ENCODE measurements at places on chromosomes 12 and 14.

DNA sequence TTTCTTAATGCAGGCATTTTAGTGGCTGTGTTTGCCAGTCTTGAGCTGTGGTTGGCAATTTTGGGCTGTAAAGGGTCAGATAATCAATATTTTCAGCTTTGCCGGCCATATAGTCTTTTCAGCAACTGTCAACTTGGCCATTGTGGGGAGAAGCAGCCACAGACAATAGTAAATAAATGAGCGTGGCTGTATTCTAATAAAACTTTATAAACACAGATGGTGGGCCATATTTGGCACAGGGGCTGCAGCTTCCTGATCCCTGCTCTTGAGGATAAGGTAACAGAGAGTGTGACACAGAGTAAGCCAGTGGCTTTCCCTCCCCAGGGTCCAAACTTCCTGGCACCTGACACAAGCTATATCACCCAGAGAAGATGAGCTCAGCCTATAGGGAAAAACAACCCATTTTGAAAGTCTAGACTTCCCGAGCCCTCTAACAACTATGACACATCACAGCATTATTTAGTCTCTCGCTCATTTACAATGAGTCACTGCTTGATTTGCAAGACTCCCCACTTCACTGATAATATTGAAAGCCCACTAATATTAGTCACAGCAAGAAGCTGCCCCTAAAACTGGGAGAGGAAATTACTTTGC is 163.1 kb upstream of the TMPO start:
- DNase-seq: no peak

DNA sequence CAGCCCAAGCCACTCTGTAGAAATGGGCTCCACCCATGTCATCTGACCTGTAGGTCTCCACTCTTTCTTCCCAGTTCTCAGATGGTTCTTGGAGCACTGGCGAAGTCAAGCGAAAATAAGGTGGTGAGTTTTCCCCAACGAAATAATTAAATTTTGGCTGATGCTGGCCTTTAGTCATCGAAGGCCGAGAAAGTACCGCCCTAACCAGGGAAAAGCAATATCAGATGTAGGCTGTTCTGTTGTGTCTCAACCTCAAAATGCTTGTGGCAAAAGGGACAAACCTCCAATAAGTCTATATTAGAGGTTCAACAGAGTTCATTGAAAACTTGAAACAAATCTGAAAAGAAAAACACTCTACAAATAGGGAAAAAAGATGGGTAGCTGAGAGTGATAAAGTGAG is 48.6 kb upstream of the BCAT1 start:
- DNase-seq: no peak

- DNase-seq: no peak
These were observed 336.0 kb downstream of the CEP128 start for GRCh38 chr14:80605536-80605935.

GRCh38 chr14:97120611-97121031 is 323.4 kb downstream of the VRK1 start:
- peak; percentile 64 for DNase-seq

- no peak for DNase-seq
These were observed 26.9 kb upstream of the LGALS3 start for GRCh38 chr14:55102141-55102621.

DNA sequence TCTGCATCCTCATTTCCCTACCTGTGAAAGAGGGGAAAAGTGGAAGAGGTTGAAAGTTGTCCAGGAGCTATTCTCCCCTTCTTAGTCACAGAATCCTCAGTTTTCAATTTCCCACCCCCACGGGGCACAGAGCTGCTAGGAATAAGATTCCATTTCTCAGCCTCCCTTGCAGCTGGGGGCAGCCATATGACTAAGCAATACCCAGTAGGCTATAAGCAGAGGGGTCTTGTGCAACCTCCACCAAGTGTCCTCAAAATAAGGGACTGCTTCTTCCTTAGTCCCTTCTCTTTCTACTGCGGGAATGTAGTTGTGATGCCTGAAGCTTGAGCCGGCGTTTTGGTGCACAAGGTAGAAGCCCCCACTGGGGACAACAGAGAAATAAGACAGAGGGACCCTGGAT is 40.9 kb downstream of the VWF start:
- no peak for DNase-seq

- DNase-seq: no peak
These were observed 45.8 kb downstream of the ERO1A start for GRCh38 chr14:52649511-52649910.

DNA sequence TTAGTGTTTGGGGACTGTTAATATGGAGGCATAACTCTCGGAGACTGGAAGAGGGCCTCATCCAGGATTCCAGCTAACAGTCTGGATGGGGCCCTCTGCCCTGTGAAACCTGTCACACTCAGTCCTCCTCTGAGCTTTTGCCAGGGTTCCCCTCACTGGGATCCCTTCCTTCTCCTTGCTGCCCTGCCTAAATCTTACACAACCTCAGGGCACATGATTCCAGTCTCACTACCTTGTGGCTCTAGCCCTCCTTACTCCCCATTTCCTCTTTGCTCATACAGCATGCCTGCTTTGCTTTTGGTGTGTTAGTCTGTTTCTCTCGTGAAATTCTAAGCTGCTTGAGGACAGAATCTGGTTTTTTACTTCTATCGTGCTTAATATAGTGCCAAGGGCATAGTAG is 942 bp upstream of the GSG1 start:
- no peak for DNase-seq

- DNase-seq: no peak
These were observed 868 bp downstream of the SPATA7 start for GRCh38 chr14:88386256-88386794.

DNA sequence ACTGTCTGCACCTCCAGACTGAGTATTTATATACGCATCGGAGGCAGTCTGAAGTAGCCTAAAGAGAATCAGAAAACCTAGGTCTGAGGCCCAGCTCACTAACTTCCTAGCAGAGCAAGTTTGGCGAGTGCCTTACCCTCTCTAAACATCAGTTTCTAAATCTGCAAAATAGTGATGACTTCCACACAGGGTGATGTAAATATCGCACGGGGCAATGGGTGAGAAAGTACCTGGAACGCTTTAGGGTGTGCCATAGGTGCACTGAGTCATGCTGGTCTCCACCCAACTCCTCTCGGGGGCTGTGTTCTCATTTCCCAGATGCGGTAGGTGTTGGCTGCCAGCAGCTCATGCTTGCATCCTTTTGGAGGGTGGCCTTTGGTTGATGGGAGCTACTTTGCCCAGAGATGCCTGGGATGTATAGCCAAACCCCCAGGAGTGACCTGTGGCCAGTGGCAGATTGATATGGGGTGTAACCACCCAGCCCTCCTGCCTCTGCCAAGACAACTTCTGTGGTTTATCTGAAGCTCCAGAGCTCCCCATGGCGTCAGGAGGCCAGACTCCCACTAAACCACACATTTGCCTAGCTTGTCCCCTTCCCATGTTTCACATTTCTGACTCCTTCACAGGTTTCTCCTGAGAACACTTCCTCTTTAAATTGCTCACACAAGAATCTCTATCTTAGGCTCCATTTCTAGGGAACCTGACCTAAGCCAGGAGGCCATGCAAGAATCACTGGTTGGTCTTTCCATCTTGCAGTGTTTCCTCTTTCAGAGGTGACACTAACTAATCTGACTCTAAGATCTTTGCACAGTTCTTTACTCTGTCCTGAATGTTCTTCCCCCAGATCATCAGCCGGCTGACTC is 62.0 kb upstream of the TUNAR start:
- no peak for DNase-seq

DNA sequence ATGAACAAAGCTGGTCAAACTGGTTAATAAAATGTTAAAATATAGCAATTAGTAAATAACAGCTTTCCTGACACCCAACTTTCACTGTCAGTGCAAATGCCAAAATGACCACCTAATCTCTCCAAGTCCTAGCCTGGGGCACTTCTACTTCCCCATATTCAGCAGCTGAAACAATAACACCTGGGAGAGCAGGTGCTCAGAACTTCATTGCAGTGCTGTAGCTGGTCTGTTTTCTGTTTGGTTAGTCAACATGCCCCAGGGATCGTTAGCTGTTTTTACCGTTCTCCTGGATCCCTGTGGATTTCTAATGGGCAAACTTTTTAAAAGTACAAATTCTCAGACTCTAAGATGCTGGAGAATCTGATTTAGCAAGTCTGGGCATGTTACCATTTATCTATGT is 759.7 kb downstream of the GALC start:
- DNase-seq: no peak

GRCh38 chr14:72559202-72559601 is 334.7 kb downstream of the DPF3 start:
- DNase-seq: no peak

DNA sequence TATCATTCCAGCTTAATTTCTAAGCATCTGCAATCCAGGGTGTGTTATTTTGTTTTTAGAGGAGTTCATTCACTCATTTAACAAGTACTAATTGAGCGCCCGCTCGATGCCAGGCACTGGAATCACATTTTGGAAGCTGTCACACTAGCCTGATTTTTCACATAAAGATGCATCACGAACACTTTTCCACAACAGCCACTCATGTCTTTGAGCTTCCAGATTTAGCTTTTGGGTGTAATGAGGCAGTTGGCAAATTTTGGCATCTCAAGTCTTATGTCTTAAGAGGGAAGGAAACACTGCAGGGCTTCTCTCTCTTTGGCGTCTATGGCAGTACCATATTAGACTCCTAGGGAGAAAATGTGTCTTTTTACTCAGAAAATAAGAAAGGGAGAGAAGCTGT is 14.0 kb downstream of the NRXN3 start:
- DNase-seq: no peak

DNA sequence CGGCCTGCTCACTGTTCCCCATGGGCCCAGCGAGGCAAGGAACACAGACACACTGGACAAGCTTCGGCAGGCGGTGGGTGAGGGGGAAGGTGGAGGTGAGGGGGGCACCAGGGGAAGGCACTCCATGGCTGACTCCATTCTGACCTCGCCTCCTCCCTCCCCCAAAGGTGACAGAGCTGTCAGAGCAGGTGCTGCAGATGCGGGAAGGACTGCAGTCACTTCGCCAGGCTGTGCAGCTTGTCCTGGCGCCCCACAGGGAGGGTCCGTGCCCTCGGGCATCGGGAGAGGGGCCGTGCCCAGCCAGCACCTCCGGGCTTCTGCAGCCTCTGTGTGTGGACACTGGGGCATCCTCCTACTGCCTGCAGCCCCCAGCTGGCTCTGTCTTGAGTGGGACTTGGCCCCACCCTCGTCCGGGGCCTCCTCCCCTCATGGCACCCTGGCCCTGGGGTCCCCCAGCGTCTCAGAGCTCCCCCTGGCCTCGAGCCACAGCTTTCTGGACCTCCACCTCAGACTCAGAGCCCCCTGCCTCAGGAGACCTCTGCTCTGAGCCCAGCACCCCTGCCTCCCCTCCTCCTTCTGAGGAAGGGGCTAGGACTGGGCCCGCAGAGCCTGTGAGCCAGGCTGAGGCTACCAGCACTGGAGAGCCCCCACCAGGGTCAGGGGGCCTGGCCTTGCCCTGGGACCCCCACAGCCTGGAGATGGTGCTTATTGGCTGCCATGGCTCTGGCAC is 10.6 kb downstream of the MCRS1 start:
- DNase-seq: no peak

- DNase-seq: no peak
These were observed 178.9 kb upstream of the MGAT4C start for GRCh38 chr12:86435053-86435452.

GRCh38 chr14:54672688-54673087 is 105.8 kb downstream of the SAMD4A start:
- DNase-seq: no peak

DNA sequence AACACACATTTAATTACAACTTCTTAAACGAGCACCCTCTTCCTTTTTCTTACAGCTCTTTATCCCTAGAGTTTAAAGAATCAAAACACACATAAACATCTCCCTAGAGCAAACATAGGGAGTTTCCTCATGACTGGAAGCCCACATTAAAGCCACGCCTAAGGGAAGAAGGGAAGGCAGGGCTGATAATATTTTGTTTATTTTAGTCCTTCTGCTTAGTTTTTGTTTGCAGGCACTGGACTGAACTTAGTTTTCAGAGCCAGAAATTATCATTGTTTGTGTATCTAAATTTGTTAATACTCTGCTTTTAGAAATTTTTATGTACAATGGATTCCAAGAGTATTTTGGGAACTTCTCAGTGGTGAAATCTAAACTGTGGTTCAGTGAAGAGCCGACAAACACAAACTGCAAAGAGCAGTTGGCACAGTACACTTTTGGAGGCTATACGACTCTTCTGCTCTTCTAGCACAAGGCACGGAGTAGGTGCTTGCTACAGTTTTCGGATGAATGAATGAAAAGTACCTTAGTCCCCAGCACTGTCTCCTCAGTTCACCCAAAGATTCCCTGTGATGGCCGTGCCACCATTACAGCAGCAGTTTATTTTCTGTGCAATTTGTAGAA is 17.6 kb upstream of the AMIGO2 start:
- no peak for DNase-seq

DNA sequence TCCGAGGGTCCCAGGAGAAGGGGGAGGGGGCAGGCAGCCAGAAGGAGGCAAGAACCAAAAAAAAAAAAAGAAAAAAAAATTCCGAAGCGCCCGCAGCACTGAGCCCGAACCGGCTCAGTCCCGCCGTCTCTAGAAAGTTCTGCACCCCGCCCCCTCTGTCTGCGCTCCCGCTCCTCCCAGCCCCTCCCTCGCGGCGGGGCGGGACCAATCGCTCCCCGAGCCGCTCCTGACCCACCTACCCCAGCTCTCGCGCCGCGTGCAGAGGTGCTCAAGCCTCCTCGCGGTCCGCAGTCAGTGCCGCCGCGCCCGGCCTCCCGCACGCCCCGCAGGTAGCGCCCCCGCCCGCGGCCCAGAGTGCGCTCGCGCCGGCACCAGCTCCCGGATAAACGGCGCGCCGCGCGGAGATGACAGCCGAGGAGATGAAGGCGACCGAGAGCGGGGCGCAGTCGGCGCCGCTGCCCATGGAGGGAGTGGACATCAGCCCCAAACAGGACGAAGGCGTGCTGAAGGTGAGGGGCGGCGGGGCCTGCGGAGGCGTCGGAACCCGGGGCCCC is at the start of gene FKBP4:
Gene FKBP4, plus strand, starts transcription at position 235 of the 554 bp plus-strand sequence. Its CDS starts 170 bp downstream, at position 405.
- peak; percentile 93 for DNase-seq

- no peak for DNase-seq
These were observed 42.4 kb upstream of the BDKRB2 start for GRCh38 chr14:96162265-96162664.

GRCh38 chr12:34350092-34351041 is 328.1 kb downstream of the ALG10 start:
- DNase-seq: no peak

DNA sequence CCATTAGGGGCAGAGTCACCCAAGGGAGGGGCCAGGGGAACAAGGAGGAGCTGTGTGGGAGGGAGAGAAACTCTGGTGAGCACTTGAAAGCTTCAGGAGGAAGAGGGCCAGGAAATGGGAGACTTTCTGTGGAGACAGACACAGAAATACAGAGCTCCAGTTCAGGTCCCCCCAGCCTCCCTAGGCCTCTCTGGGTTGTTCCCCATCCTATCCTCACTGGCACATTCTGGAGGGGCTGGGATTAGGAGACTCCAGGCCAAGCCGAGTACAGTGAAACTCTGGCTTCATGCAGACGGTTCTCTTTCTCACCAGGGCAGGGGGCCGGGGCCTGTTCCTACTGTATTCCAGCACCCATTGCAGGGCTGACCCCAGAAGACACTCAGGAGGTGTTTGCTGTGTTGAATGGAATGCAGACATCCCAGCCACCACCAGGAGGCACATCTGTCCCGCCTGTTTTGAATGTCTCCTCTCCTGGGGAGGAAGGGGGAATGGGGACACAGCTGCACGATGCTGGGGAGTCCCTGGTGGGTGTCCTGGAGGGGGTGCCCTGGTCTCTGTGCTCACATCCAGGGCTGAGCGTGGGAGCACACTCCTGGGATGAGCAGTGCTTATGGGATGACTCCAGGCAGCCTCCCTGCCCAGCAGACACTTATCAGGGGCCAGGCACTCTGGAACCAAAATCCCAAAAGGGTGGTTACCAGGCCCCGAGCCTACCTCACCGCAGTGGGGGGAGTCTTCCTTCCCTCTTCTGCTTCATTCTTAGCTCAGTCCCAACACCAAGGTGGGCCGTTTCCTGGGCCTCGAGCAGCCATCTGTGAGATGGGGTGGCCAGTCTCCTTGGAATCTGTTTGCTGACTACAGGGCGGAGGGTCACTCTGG is 5.5 kb upstream of the KRT84 start:
- DNase-seq: no peak
